ENCODE measurements at places on chromosomes 1 and 21. TPM values are rescaled to one million over a fixed set of nuclear protein-coding genes. Genes with fewer than 3 reads are reported as not detected.

The KIAA0040 gene
- 46.8 TPM for total RNA-seq

The CFHR5 gene
- not detected for total RNA-seq

DNA sequence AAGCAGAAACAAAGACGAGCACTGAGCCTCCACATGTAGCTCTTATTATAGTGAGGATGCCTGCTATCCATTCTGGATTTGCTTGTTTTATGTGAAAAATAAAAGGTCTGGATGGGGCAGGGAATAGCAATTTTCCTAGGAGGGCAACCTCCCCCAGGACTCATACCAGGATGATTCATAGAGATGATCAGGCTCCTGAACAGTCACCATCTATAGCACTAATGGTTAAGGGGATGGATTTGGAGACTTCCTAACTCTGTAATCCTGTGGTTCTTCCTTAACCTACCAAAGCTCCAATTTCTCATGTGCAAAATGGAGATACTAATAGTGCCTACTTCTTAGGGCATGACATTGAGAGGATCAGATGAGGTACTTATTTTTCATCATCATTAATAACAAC, 34.5 kb upstream of the CD58 start:
- DNase-seq = no peak

- no peak for DNase-seq
Measured at GRCh38 chr1:173970252-173970651, 51.9 kb downstream of the RC3H1 start.

The ARHGEF11 gene
- total RNA-seq = 45.5 TPM

The ICOSLG gene
- total RNA-seq = 6.9 TPM

The GLUL gene
- 796 TPM for total RNA-seq

The CCDC30 gene
- total RNA-seq = 4.7 TPM
